ENCODE measurements at places on chromosomes 4 and X.

DNA sequence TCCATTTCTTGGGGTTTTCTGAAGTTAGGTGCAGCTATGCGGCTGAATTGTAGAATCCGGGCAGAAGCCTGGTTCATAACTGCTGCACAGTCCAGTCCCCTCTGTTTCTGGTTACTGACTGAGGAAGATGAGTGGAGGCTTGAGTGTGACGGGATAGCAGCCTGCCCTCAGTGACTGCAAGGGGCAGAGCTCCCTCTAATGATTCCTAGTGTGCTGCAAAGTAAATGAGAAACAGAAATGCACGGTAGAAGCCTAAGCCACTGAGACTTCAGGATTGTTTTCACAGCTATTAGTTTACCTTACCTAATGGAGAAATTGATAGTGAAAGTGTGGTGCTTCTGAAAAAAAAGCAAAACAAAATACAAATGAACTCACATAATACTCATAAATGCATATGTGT is 189.2 kb downstream of the GPM6A start:
- no peak for DNase-seq

DNA sequence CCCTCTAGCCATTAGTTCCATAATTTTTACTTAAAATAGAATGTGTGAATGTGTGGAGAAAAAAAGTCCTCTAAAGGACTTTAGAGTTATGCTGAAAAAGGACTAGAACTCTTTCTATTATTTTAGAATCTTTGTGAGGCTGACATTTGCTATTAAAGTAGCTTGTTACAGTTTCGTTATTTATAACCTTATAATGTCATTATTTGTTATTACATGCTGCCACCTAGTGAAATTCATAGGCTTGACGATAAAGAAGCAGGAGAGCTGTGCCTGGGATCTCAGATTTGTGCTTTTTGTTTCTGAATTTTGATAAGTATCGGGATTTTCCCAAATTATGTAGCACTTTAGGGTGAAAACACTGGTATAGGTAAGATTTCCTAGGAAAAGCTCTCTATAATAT is 38.5 kb upstream of the TAPT1 start:
- DNase-seq = no peak

DNA sequence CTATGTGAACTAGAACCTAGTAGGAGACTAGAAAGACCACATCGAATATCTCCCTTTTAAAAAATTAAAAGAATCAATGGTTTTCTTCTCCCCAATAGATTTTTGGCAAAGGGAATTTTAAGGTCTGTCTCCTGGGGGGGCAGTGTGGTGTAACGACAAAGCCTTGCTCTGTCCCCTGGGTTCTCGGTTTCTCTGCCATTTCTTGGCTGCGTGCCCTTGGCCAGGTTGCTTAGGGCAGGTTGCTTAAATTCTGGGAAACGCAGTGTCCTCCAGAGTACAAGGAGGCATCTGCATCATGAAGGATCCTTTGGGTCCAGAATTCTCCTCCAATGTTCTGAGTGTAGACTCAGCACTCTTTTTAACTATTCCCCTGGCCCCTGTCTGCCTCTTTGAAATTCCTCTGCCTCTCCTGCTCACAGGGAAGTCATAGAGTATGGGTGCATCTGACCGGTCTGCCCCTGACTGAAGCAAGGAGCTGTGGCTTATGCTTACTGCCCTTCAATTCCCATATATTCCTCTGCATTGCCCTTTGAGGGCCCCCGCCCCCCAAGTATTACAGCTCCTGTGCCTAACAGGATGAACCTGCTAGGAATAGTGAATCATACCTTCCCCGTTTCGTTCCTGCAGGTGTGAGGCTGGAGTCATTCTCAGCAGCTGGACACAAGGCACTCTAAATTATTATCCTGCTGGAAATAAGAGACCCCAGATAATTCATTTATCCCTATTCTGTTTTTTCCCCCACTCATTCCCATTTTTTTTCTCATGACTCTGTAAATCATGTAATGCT is 2.2 kb downstream of the KIT start:
- no peak for DNase-seq

GRCh38 chr4:41294445-41295062 is 37.8 kb downstream of the UCHL1 start:
- no peak for DNase-seq

- no peak for DNase-seq
Measured at GRCh38 chr4:176844448-176844847, 51.7 kb upstream of the VEGFC start.

GRCh38 chr4:72665171-72665968 is 96.3 kb upstream of the ADAMTS3 start:
- DNase-seq = no peak

- DNase-seq = no peak
Measured at GRCh38 chr4:152229782-152230289, 306.1 kb downstream of the FBXW7 start.

- DNase-seq = no peak
Measured at GRCh38 chr4:39658756-39659155, 20.1 kb upstream of the SMIM14 start.

Data from H54 (cell line).